ENCODE measurements at places on chromosomes 1 and 21. TPM values are rescaled to one million over a fixed set of nuclear protein-coding genes. Genes with fewer than 3 reads are reported as not detected.
A peak's percentile ranks its signal among the peaks of the same experiment; 100 is the strongest.

GRCh38 chr1:103220631-103221041, 112.3 kb upstream of the COL11A1 start:
- DNase-seq, result no peak

Gene FNDC7
- not detected for total RNA-seq

Gene TNFRSF14
- total RNA-seq, result 133 TPM

- no peak for DNase-seq
Observed at GRCh38 chr1:224466154-224466553, 31.6 kb upstream of the WDR26 start.

GRCh38 chr1:22447621-22448111, 4.0 kb upstream of the ZBTB40 start:
- no peak for DNase-seq

- peak; percentile 88 for DNase-seq
Observed at GRCh38 chr1:109509176-109510134, at the start of gene AMIGO1. AMIGO1 (minus strand) TSS chr1:109509727; CDS start chr1:109508912, 815 bp downstream.

Gene MANEAL
- 6.9 TPM for total RNA-seq

Gene SPRR2E
- total RNA-seq, result not detected

DNA sequence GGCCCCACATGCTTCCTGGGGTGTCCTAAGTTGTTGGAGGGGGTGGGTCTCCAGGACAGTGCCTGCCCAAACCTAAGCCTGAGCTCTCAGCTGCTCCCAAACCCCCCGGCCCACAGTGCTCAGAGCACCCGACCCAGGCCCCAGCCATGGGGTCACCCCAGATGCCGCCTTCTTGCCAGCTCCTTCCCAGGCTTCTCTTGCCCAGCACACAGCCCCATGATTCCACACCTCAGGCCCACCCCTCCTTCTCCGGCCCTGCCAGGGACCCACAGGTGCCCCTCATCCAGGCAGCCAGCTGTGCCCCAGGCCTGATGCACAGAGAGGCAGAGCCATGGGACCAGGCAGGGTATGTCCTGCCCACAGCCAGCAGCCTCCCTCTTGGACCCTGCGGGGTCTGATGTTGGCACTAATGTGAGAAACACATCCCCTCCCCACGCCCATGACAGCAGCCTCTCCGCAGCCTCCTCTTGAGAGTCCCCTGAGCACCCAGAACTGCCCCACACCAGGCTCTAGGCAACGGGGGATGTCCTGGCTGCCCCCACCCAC, 4.9 kb downstream of the WNT9A start:
- peak; percentile 57 for DNase-seq

GRCh38 chr1:19319196-19319595, 7.1 kb downstream of the SLC66A1 start:
- DNase-seq, result no peak

Gene RPE65
- not detected for total RNA-seq

- no peak for DNase-seq
Observed at GRCh38 chr1:57088653-57089052, 122.8 kb upstream of the C8B start.

Gene NEGR1
- total RNA-seq, result 21.4 TPM

DNA sequence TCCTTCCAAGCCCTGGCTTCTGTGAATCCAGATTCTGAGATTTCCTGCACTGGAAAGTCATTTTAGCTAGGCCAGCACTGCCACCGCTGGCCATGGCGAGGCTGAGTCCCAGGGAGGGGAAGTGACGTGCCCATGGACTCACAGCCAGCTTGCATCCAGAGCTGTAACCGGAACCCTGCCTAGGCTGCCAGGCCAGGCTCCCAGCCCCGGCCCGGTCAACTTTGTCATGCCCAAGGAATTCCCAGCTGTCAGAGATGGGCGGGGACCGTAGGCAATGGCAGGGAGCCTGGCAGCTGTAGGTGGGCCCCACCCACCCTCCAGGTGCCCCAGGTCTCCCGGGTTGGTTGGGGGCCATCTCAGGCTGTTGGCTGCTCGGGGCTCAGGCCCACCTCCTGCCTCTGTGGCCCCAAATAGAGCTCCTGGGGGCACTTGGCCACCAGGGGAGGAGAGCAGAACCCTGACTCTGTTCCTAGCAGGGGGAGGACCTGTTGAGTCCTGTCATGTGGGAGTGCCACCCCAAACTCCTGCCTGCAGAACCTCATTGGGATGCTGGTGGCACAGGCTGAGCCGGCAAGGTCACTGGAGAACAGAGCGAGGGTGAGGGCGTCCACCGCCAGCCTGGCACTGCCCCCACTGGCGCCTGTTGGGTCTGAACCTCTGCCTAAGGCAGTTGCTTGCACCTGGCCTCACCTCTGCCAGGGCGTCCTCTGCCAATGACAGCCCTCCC, 57.8 kb downstream of the FOXO6 start:
- peak; percentile 84 for DNase-seq

- DNase-seq, result no peak
Observed at GRCh38 chr1:3863231-3863935, 6.1 kb downstream of the DFFB start.

- DNase-seq, result peak; percentile 82
Observed at GRCh38 chr1:156295391-156295947, at the start of gene GLMP. GLMP (minus strand) TSS chr1:156295679; CDS start chr1:156295645, 34 bp downstream.

DNA sequence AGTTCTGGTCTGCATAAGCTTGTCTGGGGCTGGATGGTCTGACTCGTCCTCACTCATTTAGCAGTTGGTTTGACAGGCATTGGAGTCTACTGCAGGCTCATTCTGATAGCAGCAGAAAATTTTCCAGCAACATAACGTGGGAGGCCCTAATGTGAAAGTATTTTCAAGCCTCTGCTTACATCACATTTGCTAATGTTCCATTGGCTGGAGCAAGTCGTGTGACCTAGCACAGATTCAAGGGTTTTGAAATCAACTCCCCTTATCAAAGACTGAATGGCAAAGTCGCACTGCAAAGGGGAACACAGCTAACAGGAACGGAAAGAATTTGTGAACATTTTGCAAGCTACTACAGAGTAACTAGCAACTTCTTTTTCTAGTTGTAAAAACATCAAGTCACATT, 2.3 kb upstream of the USH2A start:
- DNase-seq, result no peak

Gene TBX19
- 3.5 TPM for total RNA-seq

Gene AIM2
- 3.0 TPM for total RNA-seq

Gene DCDC2B
- not detected for total RNA-seq

DNA sequence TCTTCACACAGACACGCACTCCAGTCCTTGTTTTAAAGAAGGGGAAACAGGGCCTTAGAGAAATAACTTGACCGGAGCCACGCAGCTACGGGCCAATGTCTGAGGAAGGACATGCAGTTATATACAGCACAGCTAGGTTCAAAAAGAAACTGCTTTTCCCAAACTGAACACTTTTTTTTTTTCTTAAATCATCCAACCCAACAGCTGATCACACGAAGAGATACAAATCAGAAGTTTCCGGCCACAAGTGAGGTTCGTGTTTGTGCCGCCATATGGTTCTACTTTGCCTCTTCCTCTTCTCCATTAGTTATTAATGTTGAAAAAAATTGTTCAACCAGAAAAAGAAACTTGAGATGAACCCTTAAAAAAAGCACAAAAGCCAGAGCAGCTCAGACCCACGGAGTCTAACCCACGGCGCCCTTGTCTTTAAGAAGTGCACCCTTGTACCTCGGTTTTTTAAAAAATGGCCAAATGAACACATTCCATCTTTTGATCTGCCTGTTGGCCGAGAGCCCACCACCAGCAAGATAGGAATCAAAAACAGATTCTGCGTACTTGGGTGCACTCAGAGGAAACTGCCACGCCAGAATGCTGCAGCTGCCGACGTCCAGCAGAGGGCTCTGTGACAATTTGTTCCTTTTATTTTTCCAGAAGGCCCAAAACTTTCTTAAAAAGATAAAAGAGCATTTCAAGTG, 78.9 kb downstream of the SLC66A1 start:
- DNase-seq, result no peak

Gene OR2W3
- 1.6 TPM for total RNA-seq

DNA sequence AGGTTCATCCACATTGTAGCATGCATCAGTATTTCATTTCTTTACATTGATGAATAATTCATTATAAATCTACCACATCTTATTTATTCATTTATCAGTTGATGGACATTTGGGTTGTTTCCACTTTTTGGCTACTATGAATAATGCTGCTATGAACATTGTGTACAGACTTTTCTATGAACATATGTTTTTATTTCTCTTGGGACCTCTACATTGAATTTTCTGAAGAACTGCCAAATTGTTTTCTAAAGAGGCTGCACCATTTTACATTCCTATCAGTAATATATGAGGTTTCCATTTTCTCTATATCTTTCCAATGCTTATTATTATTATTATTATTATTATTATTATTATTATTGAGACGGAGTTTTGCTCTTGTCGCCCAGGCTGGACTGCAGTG, 81.3 kb upstream of the SELENON start:
- DNase-seq, result no peak

GRCh38 chr1:117734403-117734802, 128.6 kb downstream of the TENT5C start:
- no peak for DNase-seq

Gene DYNLT5
- total RNA-seq, result 3.3 TPM

DNA sequence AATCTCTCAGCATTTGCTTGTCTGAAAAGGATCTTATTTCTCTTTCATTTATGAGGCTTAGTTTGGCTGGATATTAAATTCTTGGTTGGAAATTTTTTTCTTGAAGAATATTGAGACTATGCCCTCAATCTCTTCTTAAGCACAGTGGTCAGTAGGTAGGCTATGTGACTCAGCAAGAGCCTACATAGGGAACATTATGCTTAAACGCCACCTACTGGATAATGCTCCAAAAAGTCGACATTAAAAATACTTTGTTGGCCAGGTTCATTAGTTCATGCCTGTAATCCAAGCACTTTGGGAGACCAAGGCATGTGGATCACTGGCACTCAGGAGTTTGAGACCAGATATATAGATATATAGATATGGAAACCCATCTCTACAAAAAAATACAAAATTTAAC, 678.0 kb upstream of the USP24 start:
- DNase-seq, result no peak

DNA sequence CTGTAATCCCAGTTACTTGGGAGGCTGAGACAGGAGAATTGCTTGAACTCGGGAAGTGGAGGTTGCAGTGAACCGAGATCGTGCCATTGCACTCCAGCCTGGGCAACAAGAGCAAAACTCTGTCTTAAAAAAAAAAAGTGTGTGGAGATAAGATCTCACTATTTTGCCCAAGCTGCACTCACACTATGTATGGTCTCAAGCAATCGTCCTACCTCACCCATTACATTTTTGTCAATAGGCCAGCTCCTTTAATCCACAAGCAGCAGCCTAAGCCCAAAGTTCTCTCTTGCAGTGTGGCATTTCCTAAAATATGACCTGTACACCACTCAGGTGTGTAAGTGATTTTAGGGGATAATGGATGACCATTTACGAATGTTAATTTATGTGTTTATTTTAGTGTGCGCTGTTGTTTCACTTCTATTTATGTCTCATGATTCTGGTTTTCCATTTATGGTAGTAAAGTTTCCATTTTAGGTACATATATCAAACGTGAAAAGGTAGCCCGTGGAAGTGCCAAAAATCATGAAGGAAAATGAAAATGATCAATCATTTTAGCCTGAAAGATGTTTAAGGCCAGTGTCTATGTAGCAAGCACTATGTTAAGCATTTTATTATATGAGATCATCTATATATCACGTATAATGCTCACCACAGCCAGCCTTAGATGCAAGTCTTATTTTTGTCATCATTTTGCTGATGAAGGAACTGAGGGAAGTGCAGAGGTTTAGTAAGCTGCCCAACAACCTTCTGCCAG, 5.6 kb downstream of the LCK start:
- no peak for DNase-seq

- no peak for DNase-seq
Observed at GRCh38 chr1:169572187-169572586, 14.1 kb downstream of the F5 start.

DNA sequence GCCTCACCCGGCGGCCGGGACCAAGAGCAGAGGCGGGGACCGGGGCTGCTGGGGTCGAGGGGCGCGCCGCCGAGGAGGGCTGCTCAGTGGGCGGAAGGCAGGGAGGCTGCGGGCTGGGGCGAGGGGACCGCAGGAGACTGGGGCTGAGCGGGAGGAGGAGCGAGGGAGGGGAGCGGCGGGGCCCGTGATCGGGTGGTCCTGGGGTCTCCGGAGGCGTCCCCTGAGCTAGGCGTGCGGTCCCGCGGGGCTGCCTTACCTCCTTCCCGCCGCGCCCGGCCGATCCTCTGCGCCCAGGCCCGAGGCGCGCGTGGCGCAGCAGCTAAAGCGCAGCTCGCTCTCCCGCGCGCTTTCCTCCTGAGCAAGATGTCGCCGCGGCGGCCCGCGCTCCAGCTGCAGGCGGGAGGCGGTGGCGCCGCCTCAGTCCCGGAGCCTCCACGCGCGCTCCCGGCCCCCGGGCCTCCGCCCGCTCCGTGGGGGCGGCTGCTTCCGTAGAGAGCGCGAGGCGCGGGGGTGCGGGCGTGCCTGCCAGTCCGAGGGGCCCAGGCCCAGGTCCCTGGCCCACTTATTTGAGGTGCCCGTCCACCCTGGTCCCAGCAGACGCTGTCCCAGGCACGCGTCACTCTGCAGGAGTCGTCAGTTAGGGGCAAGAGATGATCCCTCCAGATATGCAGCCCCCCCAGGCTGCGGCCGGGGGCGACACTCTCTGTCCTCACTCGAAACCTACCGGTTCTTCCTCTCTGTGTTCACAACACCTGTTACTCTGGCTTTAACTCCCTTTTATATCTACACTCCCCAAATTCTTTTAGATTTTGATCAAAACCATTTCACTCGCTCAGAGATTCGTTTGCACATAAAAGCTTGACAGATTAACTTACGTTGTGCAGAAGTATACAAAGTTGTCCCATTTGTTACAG, at the start of gene CCSAP:
CCSAP (minus strand) TSS at position 392 of the 914 bp plus-strand sequence. CDS start 582 bp downstream, outside the sequence.
- DNase-seq, result peak; percentile 85

DNA sequence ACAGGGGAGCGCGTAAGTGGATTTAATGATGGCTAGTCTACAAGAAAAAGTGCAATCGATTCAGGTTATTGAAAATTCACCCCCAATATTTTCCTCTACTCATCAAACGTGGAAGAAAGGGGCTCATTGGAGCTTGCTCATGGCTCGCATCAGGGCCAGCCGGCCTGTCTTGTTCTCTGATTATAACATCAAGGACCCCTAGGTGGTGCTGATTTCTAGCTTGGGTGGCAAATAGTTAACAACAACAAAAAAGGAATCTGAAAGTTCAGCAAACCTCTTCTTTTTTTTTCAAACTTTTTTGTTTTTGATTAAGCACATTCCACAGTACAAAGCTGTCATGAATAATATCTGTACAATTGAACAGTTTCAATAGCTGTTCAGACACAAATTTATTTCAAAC, 35.8 kb upstream of the SOD1 start:
- DNase-seq, result no peak

Gene CRYZL1
- total RNA-seq, result 38.0 TPM

DNA sequence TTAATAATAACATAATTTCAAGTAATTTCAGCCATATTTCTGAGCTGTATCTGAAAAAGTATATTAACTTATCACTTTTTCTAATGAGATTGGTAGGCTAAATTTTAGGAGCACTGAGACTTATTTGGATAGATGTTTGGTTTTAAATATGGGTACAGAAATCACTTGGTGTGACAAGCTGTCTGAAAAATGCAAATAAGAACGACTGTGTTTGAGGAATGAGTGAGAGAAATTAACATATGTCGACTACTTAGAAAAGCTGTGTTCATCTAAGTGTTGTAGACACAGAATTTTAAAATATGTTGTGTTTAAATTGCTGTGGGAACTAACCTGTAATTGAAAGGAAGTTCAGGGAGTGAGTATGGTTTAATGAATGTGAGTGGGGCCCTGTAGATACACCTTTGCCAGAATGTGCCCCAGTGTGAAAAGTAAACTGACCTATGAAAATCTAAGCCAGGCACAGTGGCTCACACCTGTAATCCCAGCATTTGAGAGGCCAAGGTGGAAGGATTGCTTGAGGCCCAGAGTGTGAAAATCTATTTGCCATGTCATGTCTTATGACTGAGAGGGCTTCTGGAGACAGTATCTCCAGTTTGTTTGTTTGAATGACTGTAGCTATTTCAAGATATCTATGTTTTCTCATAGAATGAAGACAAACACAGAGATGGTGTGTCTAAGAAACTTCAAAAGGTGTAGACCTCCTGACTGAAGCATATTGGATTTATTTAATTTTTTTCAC, 53.8 kb upstream of the LRRC8C start:
- DNase-seq, result no peak

Measured in upper lobe of right lung (tissue), 1 donor.